ENCODE measurements at places on chromosomes 7 and 10.

DNA sequence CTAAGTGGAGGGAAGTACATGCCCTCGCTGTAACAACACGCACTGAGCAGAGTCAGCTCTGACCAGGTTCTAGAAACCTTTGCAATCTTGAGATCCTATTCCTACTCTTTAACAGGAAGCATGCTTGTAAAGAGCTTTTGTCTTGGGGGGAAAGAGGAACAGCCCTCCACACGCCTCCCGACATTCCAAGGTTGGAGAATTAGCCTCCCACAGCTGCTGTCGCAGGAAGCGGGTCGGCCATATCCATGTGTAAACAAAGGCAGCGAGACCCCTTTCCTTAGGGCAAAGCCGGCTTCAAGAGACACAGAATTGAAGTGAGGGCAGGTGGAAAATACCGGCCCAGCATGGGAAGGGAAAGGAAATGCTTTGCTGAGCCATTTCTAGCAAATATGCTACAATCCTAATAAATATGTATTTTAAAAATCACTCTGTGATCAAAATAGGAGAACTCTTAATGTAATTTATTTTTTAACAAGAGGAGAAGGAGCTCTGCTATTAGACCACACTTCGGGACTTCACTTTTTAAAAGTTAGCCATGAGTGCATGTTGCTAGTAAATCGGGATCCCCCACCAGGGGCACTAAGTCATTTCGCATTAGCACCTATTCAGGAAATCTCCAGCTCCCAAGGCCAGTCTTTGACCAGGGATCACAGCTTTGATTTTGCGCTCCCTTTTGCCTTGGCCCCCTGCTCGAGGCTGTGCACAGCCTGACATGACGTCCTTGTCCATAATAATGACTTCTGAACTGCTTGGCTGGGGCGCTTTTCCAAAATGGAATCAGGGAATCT, 55.9 kb downstream of the FAM204A start:
- no peak for DNase-seq

- no peak for DNase-seq
Observed at GRCh38 chr7:38796626-38797501, 112.1 kb downstream of the VPS41 start.

GRCh38 chr7:155804431-155804831, 7.8 kb downstream of the SHH start:
- no peak for DNase-seq

- DNase-seq = no peak
Observed at GRCh38 chr10:17212802-17213221, 11.3 kb upstream of the TRDMT1 start.

DNA sequence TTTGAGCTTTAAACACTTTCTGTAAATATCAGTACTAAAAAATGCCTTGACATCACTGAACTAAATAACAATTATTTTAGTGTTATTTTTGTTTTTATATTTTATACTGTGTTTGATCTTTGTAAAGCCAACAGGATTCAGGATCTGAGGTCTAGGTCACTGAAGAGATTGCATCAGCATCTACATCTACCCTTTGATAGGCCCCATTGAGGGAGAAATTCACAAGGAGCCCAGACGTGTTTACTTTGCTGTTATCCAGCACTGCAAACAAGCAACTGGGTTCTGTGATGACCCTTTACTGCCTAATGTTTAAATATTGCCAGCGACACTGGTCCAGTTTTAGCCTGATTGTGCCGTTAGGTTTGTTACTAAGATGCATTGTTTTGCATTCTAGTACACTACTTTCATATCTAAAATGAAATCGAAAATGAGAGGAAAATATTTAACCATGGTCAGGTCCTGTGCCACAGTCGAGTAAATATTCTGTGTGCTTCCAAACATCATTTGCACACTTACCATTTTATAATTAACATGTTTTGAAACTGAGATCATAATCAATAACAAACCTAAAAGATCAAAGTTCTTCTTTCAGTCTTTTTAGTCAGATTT, 48.7 kb downstream of the SP8 start:
- DNase-seq = no peak

DNA sequence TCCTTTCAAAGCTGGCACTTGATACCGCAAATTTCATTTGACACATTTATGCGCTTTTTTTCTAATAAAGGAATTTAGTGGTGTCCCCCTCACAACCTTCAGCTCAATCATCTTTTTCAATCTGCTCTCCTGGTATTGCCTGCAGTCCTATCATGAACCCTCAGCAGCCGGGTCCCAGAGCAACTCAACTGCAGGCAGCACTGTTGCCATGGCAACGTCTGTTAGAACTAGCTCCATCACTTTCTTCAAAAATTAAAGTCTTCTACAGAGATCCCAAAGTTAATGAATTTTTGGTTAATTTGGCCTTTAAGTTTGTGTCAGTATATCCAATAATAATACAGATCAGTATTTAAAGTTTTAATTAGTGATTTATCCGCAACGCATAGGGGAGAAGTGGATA, 136.1 kb upstream of the TARP start:
- no peak for DNase-seq

DNA sequence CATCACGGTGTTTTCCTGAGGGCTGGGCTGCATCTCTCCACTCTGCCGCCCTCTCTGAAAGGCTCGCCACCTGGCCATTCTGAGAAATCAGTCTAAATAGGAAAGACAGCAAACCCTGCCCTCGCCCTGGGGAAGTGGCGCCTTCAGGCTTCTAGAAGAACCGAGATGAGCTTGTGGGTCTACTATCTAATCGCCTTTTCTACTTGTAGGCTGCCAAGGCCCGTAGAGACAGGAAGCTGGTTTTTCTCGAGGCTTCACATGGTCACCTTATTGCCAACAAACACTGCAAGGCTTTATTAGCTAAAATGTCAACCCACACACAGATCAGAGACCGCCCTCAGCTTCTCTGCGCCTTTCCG, 21.4 kb downstream of the LAT2 start:
- DNase-seq = no peak

GRCh38 chr10:127349737-127350136, 153.3 kb upstream of the INSYN2A start:
- DNase-seq = no peak

DNA sequence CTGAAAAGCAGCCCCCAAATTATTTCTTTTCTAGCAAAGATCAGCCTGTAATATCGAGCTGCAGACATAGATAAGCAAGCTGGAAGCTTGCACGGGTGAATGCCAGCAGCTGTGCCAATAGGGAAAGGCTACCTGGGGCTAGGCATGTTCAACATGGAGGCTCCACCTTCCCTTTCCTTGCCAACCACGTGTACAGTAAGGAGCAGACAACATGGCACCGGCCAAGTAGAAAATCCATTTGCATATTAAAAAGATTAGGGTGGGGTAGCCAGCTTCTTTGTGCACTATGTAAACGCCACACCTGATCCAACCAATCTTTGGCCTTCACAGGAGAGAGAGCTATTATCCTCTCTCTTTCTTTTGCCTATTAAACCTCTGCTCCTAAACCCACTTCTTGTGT, 56.7 kb upstream of the SEPHS1 start:
- no peak for DNase-seq

- no peak for DNase-seq
Observed at GRCh38 chr7:46982928-46983327, 599.0 kb downstream of the TNS3 start.

DNA sequence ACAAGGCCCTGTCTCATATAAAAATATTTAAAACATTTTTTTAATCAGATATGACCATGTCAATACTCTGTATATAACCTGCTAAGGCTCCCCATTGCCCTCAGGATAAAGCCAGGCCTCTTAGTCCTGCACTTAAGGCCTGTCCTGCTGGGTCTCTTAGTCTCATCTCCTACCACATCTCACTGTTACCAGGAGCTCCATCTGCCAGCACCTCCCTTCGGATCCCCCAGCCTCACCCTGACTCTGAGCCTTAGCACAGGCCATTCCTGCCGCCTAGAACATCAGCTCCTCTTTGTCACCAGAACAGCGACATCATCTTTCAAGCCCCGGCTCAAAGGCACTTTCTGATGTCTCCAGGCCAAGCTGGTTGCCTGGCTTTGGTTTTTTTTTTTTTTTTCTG, 25.7 kb upstream of the GTF2IRD1 start:
- no peak for DNase-seq

DNA sequence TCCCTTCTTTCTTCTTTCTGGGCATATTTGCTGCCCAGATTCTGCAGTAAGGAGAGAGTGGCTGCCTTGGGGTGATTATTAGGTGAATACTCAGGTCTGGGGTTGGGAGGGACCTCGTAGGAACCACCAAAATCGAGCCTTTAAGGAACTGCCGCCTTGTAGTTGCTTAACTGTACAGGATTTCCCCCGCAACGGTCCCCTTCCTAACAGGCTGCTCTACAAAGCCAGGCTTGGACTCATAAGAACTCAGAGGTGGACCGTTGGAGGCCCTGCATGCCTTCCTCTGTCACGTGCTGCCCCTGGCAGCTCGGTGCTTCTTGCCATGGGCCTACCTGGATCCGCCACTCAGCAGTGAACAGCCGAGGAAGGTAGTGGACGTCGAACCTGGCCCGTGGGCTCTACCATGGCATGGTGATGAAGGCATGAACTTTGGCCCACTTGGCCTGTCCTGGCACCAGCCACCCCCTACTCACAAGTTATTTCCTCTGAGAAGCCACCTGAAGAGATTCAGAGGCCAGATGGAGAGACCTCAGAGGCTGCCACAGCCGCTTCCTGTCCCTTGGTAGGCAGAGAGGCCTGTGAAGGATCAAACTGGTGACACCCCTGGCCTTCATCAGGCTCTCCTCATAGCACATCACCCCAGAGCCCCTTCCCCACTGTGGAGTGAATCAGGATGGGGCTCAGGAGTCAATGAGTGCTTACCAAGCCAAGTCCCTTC, 54.6 kb downstream of the NOD1 start:
- no peak for DNase-seq

DNA sequence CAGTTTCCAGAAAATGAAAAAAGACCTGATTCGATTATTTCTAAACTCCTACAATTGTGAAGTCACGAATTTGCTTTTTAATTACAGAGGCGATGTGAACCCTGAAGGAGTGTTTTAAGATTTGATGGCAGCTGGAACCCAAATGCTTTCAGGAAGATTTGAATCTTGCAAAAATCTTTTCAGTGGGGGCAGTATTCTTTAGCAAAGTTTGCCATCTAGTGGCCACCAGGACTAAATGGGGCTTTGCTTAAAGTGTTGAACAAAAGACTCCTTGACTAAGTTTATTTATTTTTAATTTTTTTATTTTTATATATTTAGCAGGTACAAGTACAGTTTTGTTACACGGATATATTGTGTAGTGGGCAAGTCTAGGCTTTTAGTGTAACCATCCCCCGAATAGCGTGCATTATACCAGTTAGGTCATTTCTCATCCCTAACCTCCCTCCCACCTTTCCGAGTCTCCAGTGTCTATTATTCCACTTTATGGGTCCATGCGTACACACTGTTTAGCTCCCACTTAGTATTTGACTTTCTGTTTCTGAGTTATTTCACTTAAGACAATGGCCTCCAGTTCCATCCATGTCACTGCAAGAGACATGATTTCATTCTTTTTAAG, 98.8 kb downstream of the CACNB2 start:
- DNase-seq = no peak

- no peak for DNase-seq
Observed at GRCh38 chr10:115095758-115096157, 2.6 kb downstream of the ATRNL1 start.

All from iPS DF 6.9 (cell line).